ENCODE measurements at places on chromosomes 2 and 18.

- no peak for DNase-seq
These were observed 36.2 kb downstream of the CAPN13 start for GRCh38 chr2:30770816-30771576.

DNA sequence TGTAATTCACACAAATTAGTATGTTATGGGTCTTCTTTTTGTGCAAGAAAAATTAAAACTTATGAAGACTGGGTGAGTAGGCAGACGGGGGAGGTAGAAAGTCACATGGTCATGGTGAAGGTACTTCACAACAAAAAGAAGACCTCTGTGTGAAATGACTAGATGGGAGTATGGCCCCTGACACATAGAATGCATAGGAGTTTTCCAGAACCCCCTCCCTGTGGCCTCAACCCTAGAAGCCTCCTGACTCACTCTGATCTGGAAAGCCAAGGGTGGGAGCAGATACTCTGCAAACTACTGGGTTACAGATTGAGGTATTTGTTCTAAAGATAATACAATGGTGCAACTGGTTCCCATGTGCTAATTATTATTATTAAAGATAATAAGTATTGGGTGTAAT is 23.2 kb downstream of the SATB2 start:
- no peak for DNase-seq

DNA sequence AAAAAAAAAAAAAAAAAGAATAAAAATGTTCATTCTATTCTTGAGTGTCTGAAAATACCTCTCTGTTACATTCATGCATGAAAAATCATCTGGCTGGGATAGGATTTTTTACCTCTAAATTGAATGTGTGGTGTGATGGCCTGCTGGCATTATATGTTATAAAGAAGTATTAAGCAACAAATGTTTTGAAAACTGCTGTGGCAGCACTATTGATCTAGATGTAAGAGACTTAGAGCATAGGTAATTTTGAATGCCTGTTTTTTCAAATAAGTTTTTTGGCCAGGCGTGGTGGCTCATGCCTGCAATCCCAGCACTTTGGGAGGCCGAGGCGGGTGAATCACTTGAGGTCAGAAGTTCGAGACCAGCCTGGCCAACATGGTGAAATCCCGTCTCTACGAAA is 147.0 kb upstream of the LINC00305 start:
- DNase-seq, result no peak

DNA sequence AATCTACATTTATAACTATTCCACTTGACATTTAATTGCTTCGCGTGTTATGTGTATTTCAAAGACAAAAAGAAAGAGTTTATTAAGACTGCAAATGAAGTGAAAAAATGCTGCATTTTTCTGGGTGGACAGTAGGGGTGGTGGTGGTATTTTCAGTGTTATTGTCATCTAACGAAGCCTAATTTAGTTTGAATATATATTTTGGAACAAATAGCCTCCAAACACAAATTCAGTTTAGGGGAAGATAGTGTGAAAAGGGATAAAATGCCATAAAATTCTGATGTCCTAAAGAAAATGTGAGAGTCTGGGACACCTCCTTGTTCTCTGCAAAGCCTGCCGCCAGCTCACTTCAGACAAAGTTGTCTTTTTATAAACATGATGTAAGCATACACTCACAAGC is 425.1 kb downstream of the NRXN1 start:
- DNase-seq, result no peak

- no peak for DNase-seq
These were observed 23.5 kb upstream of the BIN1 start for GRCh38 chr2:127130421-127130820.

GRCh38 chr2:39834426-39834825 is 55.4 kb upstream of the THUMPD2 start:
- no peak for DNase-seq

DNA sequence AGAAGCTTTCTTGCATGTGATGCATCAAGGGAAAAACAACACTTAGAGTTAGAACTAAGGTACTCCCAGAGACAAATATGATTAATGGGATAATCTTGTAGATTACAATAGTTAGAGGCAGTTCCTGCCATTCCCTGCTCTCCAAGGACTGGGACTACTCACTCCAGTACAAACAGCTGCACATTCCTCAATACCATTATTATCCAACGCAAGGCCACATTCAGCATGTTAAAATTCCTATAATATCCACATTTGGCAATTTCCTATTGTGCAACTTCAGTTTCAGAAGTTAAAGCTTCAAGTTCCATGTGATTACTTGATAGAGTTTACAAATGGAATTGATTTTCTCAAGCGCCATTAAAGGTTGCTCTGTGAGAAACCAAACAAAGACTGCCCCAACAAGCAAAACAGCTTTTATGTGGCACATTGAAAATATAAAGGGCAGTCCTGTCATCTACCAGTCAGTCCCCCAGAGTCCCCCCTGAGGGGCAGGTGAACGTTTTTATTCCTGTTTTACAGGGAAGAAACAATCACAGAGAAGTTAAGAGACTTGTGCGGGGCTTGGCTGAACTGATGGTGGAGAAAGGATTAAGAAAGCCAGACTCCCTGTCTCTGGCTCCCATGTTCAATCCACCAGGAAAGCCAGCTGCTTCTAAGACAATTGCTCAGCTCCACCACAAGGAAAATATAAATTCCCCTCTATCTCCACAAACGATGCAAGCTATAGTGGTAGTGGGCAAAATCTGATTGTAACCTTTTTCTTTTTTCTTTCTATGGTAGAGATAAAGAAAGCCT is 72.6 kb downstream of the TXNL1 start:
- no peak for DNase-seq

- DNase-seq, result no peak
These were observed 70.1 kb downstream of the TSHZ1 start for GRCh38 chr18:75280427-75281280.

- DNase-seq, result no peak
These were observed 16.6 kb upstream of the GALNT1 start for GRCh38 chr18:35564795-35565453.

DNA sequence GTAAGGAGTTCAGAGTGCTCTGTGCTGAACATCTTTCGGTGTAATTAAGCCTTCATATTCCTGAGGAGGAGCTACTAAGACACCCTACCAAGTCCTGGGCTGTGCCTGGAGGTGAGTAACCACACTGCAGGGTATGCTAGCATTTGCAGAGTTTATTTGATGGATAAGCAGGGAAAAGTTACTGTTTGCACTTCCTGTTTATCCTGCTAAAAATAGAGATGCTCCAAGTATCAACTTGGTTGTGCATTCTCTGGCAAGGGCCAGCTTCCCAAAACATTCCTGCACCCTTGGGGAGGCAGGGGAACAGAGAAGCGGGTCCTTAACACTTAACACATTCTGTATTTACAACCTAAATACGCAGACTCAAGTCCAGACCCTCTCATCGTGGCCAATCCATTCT is 49.8 kb downstream of the PARD6G start:
- DNase-seq, result no peak

DNA sequence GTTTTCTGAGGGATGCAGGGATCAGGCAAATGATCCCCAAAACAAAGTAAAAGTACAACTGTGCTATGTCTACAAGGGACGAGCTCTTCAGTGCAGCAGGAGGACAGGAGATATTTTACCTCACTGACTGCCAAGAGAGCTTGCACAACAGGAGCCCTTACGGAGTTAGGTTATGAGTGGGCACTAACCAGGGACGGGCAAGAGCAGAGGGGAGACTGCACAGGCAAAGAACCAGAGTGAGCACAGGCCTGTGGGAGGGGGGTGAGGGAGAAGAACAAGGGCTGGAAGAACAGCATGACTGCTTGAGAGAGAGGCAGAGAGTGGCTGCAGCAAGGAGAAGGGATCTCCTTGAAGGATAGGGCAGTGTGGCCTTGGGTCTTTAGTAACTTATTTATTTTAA is 101.1 kb upstream of the PID1 start:
- DNase-seq, result no peak

Measured in right lobe of liver (tissue), 6 donors.